Astrocyte of the cerebellum (primary cell): ENCODE measurements at places on chromosomes 5 and 9.

DNA sequence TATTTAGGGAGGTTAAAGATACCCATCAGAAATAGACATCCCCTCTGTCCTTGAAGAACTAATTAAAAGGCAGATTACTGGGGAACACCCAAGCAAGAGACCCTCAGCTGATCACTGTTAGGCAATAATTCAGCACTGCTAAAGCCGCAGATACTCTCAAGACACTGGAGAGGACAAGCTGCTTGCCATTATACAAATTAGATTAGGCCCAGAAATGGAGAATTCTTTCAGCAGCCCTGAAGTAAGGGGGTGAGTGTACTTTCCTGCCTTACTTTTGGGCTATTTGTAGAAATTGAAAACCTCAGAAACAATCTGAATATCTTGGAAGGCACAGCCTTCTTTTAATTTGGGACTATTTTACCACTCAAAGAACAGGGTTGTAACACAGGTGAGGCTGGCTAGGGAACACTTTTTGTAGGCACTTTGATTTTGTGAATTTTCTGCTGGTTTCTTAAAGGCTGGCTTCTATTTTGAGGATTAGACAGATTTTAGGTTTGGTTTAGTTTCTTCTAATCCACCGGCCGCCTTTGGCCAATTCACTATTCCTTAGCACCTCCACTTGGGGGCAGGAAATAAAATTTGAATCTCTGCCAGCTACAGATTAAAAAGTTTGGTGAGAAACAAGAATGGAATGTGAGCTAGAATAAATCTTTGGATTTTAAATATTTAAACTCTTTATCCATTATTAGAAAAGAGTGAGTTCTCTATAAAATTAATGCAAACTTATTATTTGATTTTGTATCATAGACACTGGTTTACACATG is 106.0 kb downstream of the SMARCA2 start:
- peak; percentile 44 for DNase-seq

DNA sequence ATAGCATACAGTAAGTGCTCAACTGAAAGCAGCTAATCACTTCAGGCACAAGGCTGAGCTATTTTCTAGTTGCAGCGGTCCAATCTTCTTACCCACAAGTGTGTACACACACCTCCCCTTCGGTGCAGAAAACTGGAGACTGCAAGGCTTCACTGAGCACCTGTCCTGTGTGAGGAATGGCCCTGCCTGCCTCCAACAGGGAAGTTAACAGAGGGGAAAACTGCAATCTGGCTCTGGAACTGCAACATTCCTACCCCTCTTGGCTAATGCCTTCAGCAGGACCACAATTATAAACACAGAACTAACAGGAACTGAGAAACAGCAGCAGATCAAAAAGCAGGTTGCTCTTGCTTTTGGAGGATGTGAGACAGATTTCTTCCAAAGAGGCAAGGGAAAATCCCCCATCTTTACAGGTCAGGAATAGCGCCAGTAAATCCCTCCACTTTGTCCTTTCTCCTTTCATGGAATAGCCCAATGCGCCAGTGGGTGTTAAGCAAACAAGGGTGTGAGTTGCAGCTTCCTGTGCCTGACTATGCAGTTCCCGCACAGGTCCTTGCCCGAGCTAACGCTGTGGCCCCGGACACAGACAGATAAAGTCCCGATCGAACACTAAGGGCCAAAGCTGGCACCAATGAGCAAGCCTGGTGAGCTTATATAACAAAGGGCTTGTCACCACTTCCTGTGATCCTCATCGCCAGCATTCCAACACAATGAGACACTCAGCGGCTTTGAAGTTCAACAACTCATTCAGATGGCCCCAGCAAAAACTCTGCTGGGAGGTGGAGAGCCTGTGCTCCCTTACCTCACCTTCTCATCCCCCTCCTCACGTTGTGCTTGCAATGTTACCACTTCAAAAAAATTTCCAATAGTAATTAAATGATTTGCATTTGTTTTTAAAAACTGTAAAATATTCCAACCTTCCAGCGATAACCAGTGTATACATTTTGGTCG is 21.5 kb downstream of the SHB start:
- DNase-seq: peak; percentile 90

- DNase-seq: peak; percentile 45
Measured at GRCh38 chr5:159316519-159317383, 13.5 kb downstream of the IL12B start.

GRCh38 chr9:18159254-18159653 is 314.7 kb upstream of the ADAMTSL1 start:
- DNase-seq: no peak

GRCh38 chr5:140324041-140324600 is 21.2 kb upstream of the PFDN1 start:
- DNase-seq: no peak

DNA sequence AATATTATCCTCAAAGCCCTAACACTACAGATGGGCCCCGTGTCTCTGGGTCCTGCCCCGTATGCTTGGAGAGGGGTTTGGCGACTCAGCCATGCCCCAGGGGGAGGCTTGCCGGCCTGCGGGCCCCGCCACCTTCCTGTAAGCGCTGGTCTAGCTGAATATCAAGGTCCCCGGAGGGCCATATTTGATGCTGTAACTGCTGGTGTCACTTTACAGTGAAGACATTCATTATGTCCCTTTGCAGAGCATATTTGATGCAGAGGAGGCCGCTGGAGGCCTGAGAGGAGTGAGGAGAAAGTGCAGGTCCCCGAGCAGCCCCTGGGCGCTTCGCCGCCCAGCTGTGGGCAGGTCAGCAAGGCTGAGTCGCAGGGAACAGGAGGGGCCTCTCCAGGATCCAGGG is 16.8 kb downstream of the IRX4 start:
- no peak for DNase-seq

- no peak for DNase-seq
Measured at GRCh38 chr9:82284758-82285157, 296.2 kb downstream of the SPATA31D1 start.

- peak; percentile 95 for DNase-seq
Measured at GRCh38 chr5:32600054-32600622, 14.8 kb downstream of the SUB1 start.

DNA sequence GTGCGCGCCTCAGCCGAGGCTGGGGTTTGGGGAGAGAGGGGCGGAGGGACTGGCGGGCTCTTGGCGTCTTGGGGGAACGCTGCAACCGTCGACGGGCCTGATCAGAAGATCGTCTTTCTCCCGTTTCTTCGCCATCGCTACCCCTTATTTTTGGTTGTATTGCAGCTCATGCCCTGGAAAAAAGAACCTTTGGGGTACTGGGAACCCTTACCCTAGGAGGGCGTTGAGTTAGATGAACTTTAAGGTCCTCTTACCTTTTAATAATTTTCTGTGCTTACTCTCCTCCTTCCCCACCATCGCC is 719 bp downstream of the PAIP2 start:
- no peak for DNase-seq

DNA sequence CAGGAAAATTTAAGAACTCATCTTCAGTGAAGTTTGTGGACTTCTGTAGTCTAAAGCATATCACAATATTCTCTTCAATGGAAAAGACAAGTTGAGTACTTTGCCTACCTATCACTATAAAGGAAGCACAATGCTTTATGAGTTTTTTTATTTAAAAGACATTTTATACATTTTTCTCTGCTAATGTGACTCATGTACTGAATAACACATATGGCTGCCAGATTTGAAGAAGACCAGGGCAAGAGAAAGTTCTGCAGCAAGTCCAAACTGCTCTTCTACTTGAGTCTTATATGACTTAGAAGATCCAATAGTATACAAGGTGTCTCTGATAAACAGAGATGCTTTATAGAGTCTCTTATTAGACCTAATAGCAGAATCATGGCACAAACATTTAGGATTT is 978.4 kb downstream of the TLE4 start:
- no peak for DNase-seq

DNA sequence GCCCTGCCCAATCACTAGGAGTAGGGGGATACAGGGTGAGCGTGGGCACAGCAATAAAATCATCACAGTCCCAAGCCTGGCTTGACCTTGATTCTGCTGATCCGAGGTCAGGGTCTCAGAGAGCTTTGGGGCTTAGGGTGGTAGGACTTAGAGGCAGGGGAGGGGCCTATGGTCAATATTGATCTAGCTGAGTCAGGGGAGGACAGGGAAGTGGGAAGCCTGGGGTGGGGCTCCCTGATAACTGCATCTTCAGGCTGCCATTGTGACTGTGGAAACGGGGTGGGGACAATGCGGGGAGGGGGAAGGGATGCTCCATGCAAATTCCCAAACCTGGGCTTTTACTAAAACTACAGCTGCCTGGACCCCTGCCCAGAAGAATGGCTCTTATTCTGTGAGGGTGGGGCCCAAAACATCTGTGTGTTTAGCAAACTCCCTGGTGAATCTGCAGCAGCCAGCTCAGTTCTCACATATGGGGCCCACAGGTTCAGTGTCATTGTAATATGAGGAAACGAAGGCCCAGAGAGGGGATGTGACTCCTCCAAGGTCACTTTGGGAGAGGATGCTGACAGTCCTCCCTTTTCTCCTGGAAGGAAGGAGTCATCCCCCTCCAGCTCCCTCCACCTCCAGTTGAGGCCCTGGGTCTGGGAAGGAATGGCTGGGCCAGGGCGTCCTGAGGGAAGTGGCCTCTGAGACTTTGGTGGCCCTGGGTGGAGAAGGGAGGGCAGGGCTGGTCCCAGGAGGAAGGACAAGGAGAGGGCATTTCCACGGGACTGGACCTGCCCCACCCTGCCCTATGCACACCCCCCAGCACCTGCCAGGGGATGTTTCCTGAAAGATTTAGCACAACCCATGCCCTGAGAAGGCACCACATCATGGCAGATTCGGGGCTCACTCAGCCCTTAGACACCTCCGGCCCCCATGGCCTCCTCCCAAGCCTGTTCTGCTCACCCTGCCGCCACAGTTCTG is 26.4 kb downstream of the SLC6A7 start:
- DNase-seq: no peak

DNA sequence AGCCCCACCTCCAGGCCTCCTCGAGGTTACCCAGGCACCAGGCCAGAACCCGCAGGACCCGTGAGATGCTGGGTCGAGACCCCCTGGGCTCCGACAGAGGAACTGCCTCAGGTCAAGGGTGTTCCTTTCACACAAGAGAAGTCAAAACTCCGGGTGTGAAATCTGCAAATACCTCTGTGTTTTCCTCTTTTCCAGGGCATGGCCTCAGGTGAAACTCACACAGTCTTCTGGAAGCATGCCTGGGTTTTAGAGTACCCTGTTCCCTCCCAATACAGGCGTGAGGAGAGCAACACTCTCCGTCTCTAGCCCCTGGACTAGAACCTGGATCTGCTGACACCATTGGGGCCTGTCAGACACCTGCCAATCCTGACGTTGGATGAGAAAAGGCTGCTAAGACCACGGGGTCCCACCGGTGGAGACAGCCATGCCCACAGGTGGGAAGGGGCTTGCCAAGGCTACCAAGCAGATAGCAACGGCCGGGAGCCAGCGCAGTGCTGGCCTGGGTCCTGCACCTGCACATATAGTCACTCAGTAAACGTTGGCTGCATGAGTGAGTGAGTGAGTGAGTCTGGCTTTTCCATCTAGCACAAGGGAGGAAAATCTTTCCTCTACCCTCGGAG is 182.0 kb upstream of the PPP1R26 start:
- no peak for DNase-seq

DNA sequence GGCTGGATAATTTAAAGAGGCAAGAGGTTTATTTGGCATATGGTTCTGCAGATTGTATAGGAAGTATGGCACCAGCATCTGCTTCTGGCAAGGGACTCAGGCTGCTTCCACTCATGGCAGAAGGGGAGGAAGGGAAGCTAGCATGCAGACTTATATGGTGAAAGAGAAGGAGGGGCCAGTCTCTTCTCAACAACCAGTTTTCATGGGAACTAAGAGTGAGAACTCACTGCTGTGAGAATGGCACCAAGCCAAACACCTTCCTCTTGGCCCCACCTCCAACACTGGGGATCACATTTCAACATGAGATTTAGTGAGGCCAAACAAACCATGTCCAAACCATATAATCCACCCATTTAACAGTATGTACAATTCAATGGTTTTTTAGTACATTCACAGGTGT is 113.3 kb upstream of the SHB start:
- DNase-seq: no peak

DNA sequence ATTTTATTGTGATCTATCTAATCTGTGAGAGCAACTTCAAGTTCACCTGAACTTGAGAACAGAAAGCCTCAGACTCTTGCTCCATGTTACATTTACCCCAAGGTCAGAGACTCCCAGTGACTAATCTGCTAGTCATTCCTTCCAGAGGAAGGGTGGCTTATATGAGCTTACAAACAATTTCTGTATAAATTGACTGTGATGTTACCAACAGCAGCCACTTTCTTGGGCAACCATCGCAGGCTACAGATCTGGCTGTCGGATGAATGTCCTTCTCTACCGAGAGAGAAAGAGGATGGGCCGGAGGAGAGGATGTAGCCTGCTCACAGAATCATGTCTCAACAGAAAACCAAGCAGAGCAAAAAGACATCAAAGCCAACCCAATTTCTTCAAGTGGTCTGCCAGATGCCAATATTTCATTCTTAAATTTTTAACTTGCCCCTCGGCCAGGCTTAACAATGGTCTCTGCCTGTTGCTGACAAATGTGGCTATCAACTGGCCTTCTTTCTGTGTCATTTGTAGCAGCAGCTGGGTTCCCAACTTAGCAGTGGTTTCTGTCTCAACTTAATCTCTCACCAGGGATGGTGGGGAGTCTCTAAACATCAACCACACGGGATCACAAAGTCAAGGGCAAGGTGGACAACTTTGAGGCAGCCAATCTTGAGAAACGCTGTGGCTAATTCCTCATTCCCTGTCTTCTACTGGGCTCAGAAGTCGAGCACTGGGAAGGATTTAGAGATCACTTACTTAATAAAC is 81.3 kb downstream of the RAPGEF1 start:
- no peak for DNase-seq

DNA sequence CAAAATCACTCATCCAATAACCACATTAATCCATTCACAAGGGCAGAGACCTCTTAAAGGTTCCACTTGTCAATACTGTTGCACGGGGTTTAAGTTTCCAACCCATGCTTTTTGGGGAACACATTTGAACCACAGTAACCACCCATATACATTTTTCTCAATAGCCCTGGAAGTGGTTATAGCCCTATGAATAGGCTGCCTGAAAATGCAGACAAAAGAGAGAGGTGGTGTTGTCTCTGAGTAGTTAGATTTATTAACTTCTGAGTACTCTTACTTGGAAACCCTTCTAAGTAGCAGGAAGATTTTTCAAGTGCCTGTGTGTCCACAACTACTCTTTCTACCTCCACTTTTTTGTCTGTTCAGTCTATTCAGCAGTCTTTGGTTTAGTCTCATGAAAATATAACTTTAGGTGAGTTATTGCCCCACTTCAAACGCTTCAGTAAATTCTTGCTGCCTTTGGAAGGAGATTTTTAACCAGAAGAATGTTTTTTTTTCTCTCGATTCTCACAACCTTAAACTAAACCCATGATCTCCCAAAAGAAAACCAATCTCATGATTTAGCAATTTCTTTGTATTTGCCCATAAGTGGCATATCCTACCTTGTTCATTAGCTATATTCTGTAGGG is 42.6 kb downstream of the ARHGEF28 start:
- no peak for DNase-seq

GRCh38 chr9:16031971-16032370 is 479.1 kb downstream of the CCDC171 start:
- peak; percentile 90 for DNase-seq

DNA sequence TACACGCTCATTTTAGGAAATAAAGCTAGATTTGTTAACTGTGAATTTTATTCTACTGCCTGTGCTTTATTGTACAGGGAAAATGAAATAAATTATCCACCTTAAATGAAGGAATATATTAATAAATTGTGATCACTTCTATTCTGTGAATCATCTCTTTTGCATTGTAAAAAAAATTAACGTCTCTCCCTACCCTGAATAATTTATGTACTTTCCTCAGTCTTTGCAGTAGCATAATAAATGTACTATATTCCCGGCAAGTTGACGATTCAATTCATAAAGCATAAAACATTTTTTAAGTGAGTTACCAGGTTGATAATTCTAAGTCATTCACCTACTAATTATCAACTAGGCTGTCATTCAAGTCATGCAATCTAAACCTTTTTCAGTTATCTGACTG is 1425.3 kb upstream of the CDH9 start:
- no peak for DNase-seq
